ENCODE measurements at places on chromosomes 6 and 20.

DNA sequence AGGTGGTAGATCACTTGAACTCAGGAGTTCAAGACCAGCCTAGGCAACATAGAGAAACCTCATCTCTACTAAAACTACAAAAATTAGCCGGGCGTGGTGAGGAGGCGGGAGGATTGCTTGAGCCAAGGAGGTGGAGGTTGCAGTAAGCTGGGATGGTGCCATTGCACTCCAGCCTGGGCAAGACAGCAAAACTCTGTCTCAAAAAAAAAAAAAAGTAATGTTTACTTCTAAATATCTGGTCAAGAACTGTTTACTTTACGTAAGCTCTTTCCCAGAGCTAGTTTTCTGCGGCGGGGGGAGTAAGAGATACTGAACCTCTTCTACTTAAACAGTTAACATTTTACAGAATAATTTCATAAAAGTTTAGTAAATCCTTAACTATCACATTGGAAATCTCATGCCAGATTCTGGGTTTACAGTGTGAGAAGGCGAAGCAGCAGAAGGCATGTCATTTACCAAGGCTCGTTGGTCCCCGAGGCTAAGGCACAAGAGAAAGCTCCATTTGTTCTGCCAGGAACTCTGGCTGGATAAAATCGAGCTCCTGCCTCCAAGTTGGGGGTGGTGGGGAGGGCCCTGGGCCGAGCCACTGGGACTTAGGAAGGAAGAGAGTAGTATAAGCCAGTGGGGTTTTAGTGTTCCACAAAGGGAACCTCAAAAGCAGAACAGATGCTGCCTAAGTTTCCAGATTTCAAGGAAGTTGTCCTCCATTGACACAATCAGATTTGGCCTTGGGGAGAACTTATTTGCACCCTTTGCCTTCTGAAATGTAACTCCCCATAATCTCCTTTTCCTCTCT lies 41.7 kb downstream of the ARFGEF2 start:
- DNase-seq: no peak

DNA sequence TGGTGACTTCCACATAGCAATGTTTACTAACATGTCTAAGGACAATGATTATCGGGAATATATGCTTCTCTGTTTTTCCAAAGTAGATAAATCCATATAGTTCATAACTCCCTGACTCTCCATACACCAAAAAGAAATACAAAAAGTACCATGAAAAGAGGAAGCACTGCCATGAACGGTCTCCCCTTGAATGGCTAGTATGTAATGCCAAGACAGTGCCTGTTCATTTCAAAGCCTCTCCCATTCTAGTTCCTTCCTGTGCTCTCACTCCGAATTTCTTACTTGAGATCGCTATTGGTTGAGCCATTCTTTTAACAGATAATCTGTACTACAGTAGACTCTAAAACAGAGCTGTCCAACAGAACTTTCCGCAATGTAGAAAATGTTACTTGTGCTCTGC lies 54.8 kb upstream of the EDN1 start:
- DNase-seq: no peak

DNA sequence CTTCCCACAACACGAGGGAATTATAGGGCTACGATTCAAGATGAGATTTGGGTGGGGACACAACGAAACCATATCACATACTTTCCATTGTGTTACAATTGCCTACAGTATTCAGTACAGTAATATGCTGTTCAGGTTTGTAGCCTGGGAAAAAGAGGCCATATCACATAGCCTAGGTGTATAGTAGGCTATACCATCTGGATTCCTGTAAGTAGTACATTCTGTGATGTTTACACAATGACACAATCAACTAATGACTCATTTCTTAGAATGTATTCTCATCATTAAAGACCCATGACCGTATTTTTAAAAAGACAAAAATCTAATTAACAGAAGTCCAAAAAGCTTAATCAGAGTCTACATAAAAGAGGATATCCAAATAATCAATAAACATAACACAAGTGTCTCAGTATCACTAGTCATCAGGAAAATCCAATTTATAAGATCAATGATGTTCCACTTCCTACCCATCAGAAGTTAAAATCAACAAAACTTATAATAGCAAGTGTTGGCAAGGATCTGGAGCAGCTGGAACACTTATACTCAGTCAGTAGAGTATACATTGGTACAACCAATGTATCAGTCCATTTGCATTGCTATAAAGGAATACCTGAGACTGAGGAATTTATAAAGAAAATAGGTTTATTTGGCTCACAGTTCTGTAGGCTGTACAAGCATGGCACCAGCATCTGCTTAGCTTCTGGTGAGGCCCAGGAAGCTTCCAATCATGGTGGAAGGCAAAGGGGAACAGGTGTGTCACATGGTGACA lies 215.9 kb downstream of the CLVS2 start:
- DNase-seq: no peak

DNA sequence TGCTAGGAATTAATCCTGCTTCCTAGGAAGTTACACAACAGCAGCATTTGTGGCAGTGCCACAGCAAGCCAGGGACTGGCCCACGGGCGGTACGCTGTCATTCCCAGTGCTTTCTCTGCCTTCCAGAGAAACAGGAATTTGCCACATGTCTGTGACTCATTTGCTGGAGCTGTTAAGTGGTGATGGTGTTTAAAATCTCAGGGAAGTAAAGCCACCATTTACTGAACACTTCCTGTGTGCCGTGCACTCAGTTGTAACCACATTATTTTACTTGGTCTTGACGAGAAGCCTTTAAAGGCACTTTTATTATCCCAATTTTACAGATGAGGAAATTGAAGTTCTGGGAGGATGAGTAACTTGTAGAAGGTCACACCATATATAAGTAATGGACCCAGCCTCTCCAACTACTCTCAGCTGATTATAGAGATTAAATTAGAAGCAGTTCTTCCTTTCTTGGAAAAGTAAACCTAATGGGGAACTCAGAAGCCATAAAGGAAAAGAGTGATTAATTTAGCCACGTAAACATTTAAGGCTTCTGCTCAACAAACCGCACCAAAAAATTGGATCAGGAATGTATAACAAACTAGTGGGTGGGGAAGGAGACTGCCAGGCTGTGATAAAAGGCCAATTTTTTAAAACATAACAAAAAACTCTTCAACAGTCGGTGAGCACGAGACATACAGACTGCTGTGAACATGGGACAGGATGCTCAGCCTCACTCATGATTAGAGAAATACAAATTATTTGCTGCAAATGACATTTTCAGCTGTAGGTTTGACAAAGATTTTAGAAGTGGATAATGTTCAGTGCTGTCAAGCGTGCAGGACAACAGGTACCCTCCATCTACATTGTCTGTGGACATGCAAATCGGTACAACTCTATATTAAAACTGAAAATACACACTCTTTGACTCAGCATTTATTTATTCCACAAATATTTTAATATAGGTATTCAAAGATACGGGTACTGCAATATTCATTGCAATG lies 311.2 kb downstream of the NRN1 start:
- DNase-seq: no peak

GRCh38 chr6:166156942-166157341 lies 10.7 kb downstream of the TBXT start:
- no peak for DNase-seq

DNA sequence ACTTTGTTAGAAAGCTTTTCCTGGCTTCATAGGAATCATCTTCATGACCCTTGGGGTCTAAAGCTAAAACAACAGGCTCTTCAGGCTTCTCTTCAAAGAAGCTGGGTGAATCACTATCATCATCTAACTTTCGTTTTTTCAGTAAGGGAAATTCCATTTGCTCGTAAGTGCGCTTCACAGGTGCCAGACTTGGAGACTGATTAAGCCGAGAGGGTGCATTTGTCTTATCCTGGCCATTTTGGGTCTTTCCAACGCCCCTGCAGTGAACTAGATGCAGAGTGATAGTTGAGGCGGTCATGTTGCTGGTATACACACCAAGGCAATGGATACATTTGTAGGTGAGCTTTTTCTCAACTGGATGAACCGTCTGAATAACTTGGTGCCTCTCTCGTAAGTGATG lies 38.8 kb downstream of the ADNP start:
- no peak for DNase-seq
